ENCODE measurements at places on chromosomes 3 and 15.

- no peak for DNase-seq
These were observed 438.4 kb upstream of the THBS1 start for GRCh38 chr15:39142500-39142899.

GRCh38 chr3:99843590-99844258, 26.1 kb downstream of the CMSS1 start:
- DNase-seq = no peak

DNA sequence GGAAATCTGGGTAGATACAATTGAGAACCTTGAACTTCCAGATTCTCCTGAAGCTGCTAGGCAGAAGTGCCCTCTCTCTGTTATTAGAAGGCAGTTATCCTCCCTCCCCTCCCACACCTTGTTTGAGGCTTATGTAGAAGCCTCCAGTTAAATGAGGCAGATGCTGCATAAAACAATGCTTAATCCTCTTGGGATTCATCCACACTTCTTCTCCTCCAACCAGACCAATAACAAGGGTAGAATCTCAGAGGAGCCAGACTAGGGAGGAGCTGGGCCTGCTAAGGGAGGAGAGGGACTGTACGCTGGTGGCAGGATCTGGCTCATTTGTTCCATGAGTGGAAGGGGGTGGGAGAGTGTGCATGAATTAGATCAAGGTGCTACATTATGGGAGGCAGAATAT, 88.3 kb upstream of the PRR23C start:
- no peak for DNase-seq

DNA sequence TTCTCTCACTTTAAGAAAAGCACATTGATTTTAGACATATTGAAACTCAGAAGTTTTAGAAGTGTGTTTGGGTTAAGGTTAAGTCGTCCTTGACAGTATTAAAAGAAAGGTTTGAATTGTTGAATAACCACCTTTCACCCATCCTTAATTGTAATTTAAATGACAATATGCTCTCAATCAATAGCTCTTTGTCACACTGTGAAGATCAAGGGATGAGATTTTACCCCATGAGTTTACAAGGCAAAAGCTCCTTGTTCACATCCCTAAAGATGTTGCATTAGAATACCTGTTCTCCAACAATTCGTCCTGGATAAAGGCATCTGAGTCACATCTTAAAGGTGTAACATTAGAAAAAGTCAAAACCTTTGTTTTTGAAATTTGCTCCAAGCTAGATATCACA, 220.4 kb upstream of the MDFIC2 start:
- DNase-seq = no peak

DNA sequence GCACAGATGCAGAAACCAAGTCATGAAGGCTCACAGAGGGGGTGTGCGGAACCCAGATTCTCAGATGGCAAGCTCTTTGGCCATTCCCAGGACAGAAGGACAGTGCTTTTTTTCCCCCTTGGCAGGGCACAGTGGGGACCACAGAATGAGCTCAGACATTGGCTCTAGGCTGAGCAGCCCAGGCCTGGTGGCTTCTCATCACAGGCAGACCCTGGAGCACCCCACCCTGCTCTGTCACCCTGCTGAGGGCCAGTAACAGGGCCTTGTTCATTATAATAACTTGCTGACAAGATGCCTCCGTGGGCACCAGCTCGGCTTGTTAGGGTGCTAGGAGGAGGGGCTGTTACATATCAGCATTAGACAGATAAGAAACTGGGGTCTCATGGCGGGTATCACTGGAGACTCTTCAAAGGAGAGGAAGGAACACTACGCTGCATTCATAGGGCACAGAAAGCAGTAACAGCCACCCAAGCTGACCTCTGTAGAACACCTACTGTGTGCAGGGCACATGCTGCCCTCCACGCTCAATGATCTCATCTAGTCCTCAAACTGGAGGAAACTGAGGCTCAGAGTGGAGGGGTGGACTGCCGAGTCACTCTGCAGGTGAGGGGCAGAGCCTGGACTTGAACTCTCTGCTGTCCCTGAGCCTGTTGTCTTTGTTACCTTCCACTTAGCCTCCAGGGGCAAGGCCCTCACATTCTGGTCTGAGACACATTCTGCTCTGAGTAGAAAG, 69.9 kb upstream of the SEC13 start:
- DNase-seq = no peak

GRCh38 chr3:185943760-185944106, 5.9 kb upstream of the TRA2B start:
- no peak for DNase-seq

DNA sequence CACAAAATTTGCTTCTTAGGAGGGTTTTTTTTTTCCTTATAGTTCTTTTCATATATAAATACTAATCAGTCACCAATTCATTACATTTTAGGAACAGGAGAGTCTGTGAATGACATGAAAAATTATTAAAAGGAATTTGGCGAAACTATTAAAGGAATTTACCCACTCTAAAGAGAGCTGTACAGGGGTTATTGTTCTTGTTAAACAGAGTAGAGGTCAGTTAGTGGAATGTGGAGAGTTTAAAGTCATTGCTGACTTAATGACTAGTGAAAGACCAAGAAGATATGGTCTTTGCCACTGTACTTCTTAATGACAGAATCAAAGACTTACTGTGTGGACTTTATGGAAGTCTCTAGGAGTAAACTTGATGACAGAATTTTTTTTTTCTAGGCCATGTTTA, 333.6 kb upstream of the C2CD4B start:
- no peak for DNase-seq

DNA sequence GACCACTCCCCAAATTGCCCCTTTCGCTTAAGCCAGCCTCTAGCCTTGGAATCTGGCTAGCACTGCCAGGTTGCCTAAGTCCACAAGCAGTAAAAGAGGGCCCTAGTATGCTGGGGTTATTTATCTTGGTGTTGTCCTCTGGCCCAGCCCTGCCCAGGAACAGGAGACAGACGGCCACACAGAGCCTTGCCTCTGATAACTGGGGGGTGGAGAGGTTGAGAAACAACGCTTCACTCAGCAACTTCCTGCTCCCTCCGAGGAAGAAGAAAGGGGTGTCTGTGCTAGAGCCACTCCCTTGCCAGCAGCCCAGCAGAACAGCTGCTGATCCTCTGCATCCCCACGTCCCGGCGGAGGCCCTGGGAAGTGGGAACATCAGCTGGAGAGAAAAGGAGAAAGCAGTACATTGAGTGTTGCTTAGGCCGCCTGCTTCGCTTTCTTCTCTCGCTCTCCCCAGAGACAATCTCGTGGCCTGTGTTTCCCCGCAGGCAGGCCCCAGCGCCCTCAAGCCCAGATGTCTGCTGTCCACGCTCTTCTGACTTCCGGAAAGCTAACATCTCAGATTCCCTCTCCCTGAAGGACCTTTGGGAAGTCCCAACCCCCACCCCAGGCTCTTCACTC, 22.6 kb upstream of the C3orf70 start:
- no peak for DNase-seq

GRCh38 chr15:100542290-100542689, 13.5 kb upstream of the CERS3 start:
- DNase-seq = no peak

GRCh38 chr3:54337846-54338245, 215.5 kb downstream of the CACNA2D3 start:
- no peak for DNase-seq

GRCh38 chr3:13023235-13023970, 49.8 kb downstream of the IQSEC1 start:
- DNase-seq = no peak

GRCh38 chr3:149087208-149087607, 875 bp upstream of the HLTF start:
- no peak for DNase-seq

DNA sequence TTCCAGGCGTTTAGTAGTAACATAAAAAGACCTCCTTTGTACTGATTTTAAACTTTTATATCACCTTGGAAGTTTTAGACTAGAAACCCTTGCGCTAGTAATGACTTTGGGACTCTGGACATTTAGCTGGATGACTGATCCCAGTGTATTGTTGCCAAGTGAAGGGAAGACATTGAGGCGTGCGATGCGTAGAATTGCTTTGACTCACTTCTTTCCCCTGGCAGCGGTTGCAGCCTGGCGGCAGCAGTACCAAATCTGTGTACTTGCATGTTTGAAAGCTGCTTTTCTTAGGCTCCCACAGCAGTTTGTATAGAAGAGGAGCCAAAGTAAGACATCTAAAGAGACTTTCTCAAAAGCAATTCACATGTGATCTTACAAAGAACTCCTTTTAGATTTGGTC, 151.6 kb downstream of the BBX start:
- DNase-seq = no peak

GRCh38 chr15:93854088-93854487, 377.3 kb upstream of the MCTP2 start:
- DNase-seq = no peak

GRCh38 chr15:66394915-66395314, 8.2 kb downstream of the MAP2K1 start:
- DNase-seq = no peak

DNA sequence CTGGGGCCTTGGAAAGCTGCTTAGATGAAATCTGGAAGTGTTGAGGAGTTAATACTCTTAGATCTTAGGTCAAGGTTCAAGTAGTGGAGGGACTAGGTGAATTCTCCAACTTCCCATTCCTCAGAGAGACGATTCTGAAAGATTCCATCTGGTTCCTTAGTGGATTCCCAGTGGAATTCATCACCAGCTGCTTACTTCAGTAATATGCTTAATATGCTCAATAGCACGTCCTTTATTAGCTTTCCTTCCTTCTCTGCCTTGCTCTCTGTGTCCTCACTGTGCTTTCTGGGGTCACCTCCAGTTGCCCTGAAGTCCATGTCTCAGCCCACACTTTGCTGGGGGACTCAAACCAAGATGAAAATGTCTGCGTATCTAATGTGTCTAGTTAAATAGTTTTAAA, 31.0 kb downstream of the CEP63 start:
- no peak for DNase-seq

GRCh38 chr15:67079361-67079760, 14.0 kb downstream of the SMAD3 start:
- no peak for DNase-seq

GRCh38 chr3:27905625-27906024, 183.5 kb upstream of the EOMES start:
- no peak for DNase-seq

DNA sequence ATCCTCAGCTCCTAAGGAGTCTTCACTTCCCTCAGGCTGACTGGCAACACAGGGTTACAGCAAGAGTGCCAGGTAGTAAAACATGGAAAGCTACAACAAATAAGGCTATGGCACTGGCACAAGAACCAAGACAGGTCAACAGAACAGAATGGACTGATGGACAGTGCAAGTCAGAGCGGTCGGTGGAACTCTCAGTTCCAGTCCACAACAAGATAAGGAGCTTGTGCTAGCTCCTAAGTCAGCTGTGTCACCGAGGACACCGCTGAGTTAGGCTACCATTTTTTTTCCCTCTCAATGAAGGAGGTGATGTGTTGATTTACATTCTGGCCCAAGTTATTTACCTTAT, 55.9 kb upstream of the LIMD1 start:
- DNase-seq = no peak

- no peak for DNase-seq
These were observed 128.3 kb upstream of the BHLHE40 start for GRCh38 chr3:4850928-4851265.

DNA sequence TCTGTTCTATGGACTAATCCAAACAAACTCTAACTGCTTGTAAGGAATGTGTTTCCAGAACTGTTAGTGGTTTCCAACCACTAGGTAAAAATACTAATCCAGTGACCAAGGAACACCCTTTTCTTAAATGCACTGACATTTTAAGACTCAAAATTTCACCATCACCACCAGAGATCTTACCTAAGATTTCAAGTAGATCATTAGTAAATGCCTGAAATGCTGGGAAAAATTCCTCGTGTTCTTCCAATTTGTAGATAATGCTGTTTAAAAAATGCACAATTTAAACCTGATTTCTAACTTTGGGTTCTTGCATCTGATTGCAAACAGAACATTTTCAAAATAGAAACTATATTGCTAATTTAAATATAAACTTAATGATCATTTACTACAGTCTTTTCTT, 63.4 kb downstream of the ESYT3 start:
- no peak for DNase-seq

- no peak for DNase-seq
These were observed 340.1 kb downstream of the RORA start for GRCh38 chr15:60889006-60889405.

DNA sequence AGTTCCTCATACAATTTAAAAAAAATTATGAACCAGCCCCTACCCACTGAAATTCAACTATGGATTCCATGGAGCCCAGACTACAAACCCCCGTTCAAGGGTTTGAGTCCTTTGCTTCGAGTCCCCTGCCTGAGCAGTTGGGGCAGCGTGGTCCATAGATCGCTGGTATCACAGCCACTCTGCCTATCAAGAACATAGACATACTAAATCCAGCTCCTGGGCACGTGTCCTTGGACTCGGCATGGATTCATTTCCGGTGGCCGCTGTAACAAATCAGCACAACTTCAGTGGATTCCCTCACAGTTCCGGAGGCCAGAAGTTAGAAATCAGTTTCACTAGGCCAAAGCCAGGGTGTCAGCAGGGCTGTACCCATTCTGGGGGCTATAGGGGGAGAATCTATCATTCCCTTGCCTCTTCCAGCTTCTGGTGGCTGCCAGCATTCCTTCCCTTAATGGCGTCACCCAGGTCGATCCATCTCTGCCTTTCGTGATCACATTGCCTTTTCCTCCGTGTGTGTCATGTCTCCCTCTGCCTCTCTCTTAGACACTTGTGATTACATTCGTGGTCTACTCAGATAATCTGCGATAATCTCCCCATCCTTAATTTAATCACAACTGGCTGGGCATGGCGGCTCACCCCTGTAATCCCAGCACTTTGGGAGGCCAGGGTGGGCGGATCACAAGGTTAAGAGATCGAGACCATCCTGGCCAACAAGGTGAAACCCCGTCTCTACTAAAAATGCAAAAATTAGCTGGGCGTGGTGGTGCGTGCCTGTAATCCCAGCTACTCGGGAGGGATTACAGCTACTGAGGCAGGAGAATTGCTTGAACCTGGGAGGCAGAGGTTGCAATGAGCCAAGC, 4.6 kb upstream of the TMEM44 start:
- DNase-seq = no peak

DNA sequence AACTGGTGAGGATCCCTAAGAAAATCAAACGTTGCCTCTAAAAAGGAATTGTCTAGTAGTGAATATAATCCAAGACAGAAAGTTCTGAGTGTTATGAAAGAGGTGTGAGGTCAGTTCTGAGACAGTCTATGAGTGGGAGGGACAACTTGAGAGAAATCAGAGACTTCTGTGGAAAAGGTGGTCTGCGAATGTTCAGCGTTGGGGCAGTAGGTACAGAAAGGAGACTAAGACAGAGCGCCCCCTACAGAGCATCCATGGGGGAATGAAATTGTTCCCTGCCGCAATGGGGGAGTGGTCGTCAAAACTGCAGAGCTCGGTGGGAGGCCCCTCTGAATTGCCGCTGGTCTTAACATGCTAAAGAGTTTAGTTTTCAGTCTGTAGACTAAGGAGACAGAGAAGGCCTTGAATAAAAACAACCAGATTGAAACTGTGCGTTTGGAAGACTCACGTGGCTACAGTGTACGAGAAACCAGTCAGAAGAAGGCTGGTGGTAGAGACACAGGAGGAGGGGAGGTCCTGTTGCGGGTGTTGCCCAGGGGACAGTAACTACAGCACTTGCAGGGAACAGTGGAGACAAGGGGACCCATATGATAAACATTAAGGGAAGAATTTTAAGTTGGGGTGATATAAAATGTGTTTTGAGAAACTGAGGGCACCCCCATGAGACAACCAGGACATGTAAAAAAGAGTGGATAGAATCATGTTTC, 6.9 kb downstream of the TNIK start:
- DNase-seq = no peak
